ENCODE measurements at places on chromosomes 6 and 20. TPM values are rescaled to one million over a fixed set of nuclear protein-coding genes. Genes with fewer than 3 reads are reported as not detected.

The TSPO2 gene
- total RNA-seq: not detected

The BEND3 gene
- total RNA-seq: 7.7 TPM

The RAB32 gene
- total RNA-seq: 3.4 TPM

The SPEF1 gene
- total RNA-seq: 1.00 TPM

The CST4 gene
- not detected for total RNA-seq

The SNAP25 gene
- 79.8 TPM for total RNA-seq

The PSMB9 gene
- 1.4 TPM for total RNA-seq

The MCHR2 gene
- 0.91 TPM for total RNA-seq

The UNC5CL gene
- 0.64 TPM for total RNA-seq

The SYCP2L gene
- 4.7 TPM for total RNA-seq

The RIMS1 gene
- total RNA-seq: 247 TPM

The PTCRA gene
- not detected for total RNA-seq

The GSTA2 gene
- not detected for total RNA-seq
